Femur (tissue), 1 donor: ENCODE measurements at places on chromosomes 4 and X.

GRCh38 chr4:26812049-26812714, 48.5 kb upstream of the STIM2 start:
- DNase-seq = no peak

GRCh38 chrX:12469296-12469695, 321.9 kb upstream of the PRPS2 start:
- no peak for DNase-seq

- no peak for DNase-seq
These were observed 659.8 kb upstream of the DIPK2B start for GRCh38 chrX:45860450-45860849.

DNA sequence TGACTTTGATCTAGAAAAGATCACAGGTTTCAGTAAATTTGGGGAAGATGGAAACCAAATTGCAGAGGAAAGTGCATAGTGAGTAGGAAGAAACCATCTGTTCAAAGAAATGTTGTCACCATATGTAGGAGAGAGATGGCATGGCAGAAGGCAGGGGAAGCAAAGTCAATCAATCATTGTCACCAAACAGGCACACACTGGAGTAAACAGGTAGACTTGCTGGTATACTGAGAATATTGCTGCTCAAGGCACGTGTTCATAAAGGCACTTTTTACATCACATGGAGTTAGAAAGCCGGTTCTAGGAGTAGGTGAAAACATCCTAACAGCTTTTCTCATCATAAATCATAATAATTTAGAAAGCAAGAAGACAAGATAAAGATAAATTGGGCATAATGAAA, 550.5 kb upstream of the FAT1 start:
- no peak for DNase-seq

DNA sequence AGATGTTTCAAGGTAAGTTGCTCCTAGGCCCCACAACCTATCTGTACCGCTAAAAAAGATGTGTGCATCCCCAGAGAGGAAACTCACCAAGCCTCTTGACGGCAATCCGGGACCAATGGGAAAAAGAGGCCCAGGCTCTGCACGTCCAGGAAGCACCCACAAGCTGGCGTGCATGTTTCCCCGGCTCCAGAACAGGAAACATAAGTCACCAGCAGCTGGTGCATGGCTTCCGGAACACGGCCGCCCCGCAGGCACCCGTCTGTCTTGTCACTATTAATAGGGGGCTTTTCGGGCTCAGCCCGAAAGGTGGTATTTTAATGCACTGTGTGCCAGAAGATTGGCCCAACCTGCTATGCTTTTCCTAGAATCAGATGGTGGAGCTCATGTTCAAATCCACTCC, 22.2 kb downstream of the CRMP1 start:
- DNase-seq = no peak

DNA sequence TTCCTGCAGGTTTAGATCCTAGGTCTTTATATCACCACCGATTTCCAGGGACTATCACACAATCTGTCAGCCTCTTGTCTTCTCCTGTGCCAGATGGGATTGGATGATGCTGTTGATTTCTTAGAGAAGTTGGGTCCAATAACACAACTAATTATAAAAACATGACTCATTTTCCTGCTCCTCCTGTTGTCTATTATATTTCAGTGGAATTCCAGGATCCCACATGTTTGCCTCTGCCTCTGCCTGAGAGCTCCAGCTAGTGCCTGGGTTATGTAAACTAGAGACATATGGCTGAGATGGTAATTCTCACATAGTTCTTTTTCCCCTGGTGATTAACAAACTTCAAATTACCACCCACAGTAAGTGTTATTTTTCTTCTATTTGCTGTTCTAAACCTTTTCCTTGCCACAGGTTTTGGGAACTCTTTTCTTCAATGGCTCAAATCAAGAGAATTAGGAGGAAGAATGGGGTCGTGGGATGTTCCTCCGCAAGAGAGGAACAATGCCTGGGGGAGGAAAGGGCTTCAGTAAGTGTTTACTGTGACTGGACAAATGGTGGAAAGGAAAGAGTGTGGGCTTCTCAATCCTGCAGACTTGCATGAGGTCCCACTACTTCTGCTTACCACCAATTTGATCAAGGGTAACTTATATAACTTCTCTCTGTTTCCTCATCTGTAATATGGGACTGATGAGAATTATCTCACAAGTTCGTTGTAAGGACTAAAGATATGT, 3.4 kb upstream of the HOPX start:
- no peak for DNase-seq
